Choroid plexus epithelial cell (primary cell): ENCODE measurements at places on chromosomes 4 and X.
A peak's percentile ranks its signal among the peaks of the same experiment; 100 is the strongest.

DNA sequence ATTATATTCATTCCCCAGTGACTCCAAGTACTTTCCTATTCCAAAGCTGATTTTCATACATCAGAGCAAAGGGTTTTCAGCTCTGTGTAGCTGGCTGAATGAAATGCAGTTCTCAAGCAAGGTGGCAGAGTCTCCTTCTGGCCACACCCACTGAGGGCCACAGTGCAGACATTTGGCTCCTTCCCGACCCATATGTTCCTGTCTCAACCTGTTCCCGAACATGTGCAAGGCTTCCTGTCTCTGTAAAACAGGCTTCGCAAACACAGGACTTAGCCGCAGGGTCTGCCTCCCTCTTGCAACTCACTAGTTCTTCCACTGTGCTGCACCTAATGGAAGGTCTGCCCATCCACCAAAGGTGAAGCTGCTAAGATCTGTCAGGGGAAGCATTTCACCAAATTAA is 249.2 kb downstream of the MID1IP1 start:
- no peak for DNase-seq

GRCh38 chrX:69028006-69028760 is 137.1 kb downstream of the PJA1 start:
- DNase-seq: no peak

GRCh38 chrX:43269201-43269600 is 386.9 kb upstream of the MAOA start:
- DNase-seq: peak; percentile 6

DNA sequence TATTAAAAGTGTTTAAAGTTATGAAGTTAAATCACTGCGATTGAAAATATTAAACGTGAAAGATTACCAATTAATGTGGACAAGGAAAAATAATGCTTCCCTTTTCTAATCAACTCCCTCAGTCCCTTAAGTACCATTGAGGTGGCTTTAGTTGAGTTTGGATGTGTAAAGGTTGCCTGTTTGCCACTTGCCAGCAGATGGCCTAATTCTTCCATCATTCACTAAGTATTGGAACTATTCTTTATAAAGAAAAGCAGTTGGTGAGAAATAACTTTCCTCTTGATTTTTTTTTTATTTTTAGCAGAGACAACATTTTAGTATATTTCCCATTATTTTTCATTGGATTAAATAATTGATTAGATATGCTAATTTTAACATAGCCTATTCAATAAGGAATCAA is 295.9 kb upstream of the TACR3 start:
- DNase-seq: peak; percentile 1
